OCI-LY7 (cell line): ENCODE measurements at places on chromosomes 2 and 18. TPM values are rescaled to one million over a fixed set of nuclear protein-coding genes. Genes with fewer than 3 reads are reported as not detected.

Gene HSBP1L1
- not detected in 2 replicates for total RNA-seq

Gene TNFRSF11A
- total RNA-seq = not detected in 2 replicates

GRCh38 chr18:26657631-26658581 lies 109.6 kb upstream of the KCTD1 start:
- DNase-seq = no peak

DNA sequence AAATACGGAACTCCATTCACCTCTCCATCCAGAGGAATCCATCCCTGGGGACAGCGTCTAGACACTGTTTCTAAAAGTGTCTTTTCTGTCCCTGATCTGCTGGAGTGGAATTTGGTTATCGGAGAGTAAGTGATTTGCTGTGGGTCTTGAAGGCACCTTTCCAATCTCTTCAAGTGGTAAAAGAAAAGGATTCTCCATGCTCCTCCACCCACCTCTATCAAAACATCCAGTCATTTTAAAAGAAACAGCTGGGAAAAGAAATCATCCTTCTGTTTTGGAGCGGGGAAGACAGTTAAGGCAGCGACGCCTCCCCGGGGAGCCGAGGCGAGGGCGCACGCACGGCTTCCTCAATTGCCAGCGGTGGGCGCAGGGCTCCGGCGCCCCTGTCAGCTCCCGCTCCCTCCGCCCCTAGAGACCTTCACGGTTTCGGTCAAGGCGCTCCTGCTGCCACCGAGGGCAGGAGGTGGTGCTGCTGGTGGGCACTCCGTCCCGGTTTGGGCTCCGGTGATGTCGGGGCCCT lies 547 bp downstream of the SLC35F5 start:
- DNase-seq = peak; percentile 81

GRCh38 chr2:176089843-176090395 lies 2.6 kb upstream of the HOXD13 start:
- DNase-seq = no peak

DNA sequence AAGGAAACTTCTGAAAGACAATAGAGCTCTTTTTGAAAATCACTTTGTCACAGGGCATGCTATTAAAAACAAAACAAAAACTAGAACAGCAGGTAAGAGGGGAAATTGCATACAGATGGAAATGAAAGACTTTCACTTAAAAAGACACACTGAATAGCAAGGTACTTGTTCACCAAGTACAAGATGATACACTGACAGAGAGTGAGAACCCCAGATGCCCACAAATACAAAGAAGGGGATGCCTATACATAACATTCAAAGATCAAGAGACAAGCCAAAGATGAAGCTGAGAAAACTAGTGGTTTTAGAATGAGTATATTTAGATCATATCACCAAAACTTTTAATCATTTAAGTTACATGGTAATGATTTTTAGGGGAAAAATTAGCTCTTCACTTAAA lies 60.7 kb downstream of the ASXL2 start:
- no peak for DNase-seq

DNA sequence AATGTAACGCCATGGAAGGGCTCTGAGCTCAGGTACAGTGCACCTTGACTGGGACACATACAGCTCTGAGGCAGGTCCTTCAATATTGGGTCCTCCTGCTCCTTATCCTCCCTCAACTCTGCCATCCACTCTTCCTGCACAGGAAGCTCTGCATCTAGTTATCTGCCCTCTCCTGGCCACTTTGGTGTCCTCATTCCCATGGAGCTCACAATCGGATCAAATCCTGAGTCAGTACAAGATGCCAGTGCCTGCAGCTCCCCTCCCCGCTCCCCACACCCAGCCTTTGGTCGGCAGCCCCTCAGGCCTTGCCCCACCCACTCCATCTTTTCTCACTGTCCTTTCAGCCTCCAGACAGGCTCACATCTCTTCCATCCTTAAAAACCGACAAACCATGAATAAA lies 58.0 kb downstream of the LRRFIP1 start:
- no peak for DNase-seq
